ENCODE measurements at places on chromosomes 1 and 21.

- no peak for DNase-seq
These were observed 87.5 kb upstream of the ACTL8 start for GRCh38 chr1:17667641-17668040.

GRCh38 chr21:25563361-25564116 is 43.7 kb downstream of the MRPL39 start:
- no peak for DNase-seq

GRCh38 chr1:176696109-176696508 is 233.1 kb downstream of the PAPPA2 start:
- DNase-seq = peak; percentile 11

GRCh38 chr1:17265162-17265561 is 16.3 kb downstream of the PADI3 start:
- no peak for DNase-seq

DNA sequence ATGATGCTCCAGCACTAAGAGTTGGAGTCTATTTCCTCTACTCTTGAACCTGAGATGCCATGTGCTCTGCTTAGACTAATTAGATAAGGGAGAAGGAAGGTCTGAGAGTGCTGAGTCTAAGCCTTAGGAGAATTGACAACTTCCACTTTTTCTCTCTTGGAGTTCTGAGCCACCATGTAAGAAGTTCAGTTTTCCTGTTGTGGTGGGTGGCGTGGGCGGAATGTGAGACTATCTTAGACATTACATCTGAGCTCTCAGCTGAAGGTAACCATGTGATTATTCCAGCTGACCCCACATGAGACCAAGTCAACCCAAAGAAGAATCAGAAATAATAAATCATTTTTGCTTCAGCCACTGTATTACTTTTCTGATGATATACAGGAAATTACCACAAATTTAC is 404.5 kb upstream of the LRRC7 start:
- DNase-seq = no peak

DNA sequence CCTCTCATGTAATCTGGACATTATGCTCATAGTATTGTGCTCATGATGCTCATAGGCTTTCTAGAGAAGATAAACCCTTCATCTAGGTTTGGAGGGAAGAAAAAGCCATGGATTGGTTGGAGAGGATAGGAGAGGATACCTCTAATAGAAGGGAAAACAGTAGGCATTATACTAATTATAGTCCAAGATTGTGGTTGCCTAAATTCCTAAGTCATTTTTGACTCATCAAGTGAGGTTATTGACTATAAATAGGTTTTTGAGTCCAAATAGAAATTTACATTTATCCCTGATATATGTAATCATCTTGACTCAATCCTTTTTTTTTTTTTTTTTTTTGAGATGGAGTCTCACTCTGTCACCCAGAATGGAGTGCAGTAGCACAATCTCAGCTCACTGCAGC is 5.0 kb downstream of the SYT11 start:
- peak; percentile 59 for DNase-seq

DNA sequence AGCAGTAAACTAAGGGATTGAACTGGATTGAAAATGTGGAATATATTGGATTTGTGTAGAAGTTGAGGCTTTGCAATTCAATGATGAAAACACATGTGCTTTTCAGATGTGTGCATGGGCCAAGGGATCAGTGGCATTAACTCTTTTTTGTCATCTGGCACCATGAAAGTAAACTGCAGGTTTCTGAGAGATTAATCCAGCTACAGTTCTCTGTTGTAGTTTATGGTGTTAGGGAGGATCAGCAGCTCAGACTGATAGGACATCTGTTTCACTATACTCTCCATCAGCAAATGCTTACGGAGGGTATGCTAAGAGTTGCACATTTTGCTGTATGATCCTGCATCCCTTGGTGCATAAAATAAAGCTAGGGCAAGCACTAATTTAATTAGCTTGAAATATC is 82.6 kb downstream of the C1orf21 start:
- no peak for DNase-seq

DNA sequence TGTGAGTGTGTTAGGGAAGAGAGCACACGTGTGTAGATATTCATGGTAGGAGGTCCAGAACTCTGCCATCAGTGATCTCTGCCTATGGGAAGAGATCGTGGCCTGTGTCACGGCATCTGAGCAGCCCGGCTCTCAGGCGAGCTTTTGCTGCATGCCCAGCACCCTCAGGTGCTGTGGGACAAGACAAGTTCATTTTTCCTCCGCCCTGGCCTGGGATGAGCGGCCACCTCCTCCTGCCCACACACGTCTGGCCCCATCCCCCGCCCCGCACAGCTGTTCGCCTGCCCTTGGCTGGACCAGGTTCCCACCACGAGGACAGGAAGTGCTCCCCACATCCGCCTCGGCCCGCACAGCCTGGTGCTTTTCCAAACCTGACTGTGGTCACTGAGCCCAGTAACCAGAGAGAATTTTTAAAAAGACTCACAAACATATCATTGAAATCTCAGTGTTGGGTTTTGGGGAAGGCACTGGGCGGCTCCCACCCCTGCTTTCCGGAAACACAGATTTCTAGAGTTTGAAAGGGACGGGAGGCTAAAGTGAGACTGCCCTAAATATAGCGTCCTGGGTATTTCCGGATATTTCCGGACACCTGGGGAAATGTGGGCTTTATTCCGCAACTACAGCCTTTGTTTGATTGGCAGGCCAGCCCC is 18.0 kb downstream of the BMP8A start:
- DNase-seq = no peak

DNA sequence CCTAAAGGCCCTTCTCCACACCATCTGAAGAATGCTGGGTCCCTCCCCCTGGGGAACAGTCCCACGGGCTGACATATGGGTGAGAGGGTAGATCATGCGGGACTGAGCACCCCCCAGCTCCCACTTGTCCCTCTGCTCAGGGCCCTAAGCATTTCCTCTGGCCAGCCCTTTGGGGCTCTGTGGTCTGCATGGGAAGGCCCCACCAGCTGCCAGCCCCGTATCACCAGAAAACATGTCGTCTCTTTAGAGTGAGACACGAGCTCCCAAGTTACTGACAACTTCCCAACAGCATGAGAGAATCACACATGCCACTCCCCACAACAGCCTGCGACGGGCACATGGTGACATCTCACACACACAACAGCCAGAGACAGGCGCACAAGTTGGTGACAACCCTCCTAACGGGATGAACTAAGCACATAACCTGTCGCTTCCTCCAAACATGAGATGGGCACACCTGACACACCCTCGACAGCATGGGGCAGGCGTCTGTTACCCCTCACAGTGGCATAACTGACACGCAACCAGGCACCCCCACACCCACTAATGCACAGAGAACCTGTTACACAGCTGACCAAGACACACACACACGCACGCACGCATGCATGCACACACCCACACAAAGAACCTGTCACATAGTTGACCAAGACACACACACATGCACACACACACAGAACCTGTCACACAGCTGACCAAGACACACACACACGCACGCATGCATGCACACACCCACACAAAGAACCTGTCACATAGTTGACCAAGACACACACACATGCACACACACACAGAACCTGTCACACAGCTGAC is 41.2 kb downstream of the AHDC1 start:
- no peak for DNase-seq

DNA sequence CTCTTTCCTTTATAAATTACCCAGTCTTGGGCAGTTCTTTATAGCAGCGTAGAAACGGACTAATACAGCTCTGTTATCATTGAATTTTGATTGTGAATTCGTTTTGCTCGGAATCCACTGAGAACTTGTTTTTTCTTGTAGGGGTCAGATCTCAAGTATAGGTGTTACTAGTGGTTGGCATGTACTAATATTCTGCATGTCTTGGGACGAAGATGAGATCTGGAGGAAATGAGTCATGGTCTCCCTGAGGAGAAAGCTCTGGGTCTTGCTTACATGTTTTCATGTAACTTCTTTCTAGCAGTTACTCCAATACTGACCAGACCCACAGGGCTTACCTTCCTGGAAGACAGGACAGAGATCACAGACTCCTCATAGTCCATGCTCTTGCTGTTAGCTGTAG is 30.3 kb downstream of the ZSCAN20 start:
- DNase-seq = peak; percentile 61

DNA sequence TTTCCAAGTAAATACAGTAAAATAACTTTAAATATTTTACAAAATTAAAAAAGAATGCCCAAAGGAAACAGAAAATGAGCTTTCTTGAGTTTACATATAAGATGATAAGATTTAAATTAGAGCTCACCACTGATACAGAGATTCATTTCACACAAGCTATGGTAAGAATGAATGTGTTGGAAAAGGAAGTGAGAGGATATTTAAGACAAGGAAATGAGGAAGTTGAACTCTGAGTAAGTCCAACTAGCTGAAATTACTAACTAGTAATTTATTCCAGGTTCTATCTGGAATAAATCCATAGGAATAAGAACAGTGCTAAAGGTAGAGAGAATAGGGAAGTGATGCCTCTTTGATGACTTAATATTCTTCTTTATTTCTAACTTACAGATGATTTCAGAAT is 42.4 kb downstream of the FNBP1L start:
- no peak for DNase-seq

DNA sequence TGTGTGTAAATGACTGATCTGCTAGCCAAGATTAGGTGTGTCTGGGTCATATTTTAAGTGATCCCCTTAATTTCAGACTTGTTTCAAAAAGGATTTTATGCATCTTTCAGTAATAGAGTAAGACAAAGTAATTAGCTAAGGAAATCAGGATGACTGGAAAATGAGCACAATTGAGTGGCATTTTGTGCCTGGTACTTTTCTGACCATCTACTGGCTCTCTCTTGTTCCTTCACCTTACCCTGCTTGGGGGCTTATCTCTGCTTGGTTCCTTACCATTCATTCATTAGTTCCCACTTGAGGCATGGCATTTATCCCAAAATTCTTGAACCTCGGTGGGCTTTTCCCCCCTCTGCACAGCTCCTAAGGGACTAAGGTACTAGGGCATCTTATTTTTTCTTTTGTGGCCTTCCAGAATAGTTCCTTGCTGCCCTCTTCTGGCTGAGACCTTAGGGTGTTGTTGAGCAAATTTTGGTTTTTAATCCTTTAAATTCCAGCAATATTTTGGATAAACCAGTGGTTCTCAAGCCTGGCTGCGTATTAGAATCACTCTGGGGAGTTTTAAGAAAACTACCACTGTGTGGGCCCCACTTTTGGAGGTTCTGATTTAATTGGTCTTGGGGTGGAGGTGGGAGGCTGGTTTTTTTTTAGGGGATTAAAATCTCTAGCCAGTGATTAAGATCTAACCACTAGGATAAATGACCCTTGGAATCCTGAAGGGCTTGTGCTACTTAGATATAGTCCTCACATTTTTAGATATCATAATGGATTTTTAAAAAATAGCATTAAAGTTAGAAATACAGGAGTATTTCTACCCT is 50.8 kb downstream of the HS2ST1 start:
- peak; percentile 42 for DNase-seq

GRCh38 chr1:65141394-65141793 is 6.6 kb upstream of the AK4 start:
- DNase-seq = peak; percentile 72

GRCh38 chr1:164641353-164641730 is 82.4 kb downstream of the PBX1 start:
- peak; percentile 49 for DNase-seq

DNA sequence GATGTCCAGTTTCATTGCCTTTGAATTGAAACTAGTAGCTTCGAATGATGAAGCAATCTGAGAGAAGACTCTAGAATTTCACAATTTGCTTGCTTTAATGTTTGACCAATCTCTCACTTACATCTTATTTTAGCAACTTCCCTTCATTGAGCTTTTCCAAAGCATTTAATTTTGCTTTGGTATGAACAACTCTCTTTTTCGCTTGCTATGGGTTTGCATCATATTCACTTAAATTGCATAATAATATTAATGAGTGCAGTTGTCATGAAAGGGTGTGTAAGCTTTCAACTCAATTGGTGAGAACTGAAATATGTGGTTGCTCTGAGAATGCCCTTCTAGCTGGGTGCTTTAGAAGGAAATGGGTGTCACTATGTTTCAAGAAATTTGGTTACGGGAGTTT is 309.2 kb downstream of the HLX start:
- no peak for DNase-seq

DNA sequence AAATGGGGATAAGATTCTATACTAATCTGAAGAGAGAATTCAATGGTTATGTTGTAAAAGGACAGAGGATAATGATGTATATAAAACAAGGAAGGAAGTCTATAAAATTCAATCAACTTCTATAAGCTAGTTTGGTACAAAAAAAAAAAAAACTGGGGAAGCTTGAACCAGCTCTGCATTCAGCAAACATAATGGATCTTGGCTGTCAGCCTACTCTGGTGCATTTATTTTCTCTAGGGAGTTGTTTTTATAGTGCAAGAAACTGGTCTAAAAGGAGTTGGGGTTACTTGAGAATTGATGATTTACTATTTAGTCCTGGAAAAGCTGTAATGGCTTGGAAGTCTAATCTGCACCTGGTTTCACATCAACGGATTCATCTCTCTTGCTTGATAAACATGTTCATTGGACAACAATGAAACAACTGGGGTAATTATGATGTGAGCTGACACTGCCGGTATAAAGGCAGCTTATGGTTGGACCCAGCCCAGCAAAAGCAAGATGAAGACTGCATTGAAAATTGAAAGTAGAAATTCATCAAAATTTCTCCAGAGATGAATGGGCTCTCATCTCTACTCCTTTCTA is 199.4 kb upstream of the NRIP1 start:
- DNase-seq = no peak

DNA sequence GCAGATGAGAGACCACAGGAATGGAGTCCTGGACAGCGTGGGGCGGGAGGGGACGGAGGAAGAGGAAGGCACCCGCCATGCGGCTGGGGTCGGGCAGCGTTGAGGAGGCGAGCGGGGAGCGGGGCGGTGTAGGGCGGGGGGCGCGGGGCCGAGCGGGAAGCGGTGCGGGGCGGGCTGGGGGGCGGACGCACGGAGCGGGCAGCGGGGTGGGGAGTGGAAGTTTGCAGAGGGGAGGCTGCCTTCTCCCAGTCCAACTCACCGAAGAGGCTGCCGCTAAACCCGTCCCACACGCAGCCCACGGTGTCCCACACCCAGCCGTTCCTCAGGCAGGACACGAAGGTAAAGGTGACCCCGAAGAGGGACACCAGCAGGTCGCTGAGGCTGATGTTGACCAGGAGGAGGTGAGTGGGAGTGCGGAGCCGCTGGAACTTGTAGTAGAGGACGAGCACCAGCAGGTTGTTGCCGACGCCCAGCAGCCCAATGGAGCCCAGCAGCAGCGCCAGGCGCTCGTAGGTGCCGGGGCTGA is 483 bp downstream of the CHML start:
- DNase-seq = no peak
